Right renal cortex interstitium (tissue), 3 donors: ENCODE measurements at places on chromosomes 3 and 15. TPM values are rescaled to one million over a fixed set of nuclear protein-coding genes. Genes with fewer than 3 reads are reported as not detected.

Gene ADGRG7
- not detected for polyA plus RNA-seq

Gene CHST13
- polyA plus RNA-seq = 3.1 TPM

Gene SLC27A2
- polyA plus RNA-seq = 67.2 TPM

Gene RGMA
- 8.1 TPM for polyA plus RNA-seq

Gene SLC22A14
- 0.44 TPM for polyA plus RNA-seq

Gene ACKR2
- polyA plus RNA-seq = 2.0 TPM

Gene CLDN16
- 40.8 TPM for polyA plus RNA-seq

- no peak for DNase-seq
Observed at GRCh38 chr3:12768579-12769527, 9.8 kb upstream of the TMEM40 start.

DNA sequence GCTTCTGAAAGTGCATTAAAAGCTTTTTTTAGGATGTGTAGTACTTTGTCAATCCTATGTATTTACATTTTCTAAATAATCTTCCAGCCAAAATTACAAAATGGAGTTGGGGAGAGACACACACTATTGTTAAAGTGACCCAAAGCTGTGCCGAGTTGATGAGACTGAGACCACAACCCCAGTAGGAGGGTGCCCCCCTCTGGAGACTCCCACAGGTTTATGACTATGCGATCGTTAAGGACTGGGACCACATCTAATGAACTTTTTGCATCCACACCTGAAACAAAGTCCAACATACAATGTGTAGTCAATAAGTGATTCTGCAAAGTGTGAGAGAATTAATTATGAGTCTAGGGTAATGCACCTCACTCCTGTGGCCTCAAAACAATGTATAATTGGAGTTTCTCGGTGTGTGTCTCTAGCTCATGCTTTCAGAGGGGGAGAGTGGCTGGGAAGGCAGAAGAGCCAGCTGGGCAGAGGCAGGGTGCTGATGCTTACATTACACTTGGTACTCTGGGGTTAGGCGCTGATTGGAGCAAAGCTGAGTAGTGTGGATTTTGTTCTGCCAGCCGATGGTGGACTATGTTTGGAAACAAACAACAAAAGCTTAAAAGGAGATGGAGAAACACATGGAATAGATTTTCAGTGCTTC lies 102.8 kb downstream of the KCNH8 start:
- DNase-seq = no peak

DNA sequence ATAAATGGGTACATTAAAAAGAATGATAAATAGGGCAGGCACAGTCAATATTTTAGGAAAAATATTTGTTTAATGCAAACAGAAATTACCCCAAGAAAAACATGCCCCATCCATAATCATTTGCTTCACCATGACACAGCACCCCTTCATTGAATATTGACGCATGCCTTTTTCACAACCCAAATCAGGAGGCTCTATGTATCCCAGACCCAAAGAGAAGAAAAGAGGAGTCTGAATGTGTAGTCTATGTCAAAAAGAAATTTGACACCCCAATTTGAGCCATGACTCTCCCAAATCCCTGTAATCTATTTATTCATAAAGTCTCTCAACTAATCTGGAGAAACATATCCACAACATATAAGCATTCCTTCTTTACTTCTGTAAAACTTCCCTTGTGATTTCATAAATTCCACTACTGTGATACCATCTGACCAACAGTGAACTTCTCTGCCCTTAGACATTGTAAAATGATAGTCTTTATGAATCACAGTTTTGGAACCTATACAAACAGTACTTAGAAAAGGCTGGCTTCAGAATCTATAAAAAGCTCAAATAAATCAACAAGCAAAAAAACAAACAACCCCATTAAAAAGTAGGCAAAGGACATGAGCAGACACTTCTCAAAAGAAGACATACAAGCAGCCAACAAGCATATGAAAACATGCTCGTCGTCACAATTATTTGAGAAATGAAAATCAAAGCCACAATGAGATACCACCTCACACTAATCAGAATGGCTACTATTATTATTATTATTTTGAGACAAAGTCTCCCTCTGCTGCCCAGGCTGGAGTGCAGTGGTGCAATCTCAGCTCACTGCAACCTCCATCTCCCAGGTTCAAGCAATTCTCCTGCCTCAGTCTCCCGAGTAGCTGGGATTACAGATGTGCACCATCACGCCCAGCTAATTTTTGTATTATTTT lies 53.4 kb upstream of the XRN1 start:
- no peak for DNase-seq

GRCh38 chr15:70098153-70098460 lies 390 bp upstream of the TLE3 start:
- no peak for DNase-seq

DNA sequence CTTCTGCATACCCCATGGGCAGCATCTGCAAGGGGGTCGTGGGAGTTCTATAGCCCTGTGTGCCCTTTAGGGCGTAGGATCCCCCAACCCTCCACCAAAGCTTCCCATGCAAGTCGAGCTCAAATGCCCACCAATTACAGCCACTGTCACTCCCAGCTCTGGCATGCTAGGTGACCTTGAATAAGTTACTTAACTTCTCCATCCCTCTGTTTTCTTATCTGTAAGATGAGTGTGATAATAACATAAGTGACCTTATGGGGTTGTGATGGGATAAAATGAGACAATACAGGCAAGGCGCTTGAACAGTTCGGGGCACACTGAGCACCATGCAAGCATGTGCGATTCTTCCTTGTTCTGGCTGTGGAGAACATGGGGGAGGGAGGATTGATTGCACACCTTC lies 74.8 kb upstream of the POMGNT2 start:
- DNase-seq = no peak

GRCh38 chr15:29518442-29518841 lies 248.8 kb upstream of the NSMCE3 start:
- DNase-seq = no peak

GRCh38 chr15:97929456-97930229 lies 30.9 kb upstream of the ARRDC4 start:
- DNase-seq = no peak

DNA sequence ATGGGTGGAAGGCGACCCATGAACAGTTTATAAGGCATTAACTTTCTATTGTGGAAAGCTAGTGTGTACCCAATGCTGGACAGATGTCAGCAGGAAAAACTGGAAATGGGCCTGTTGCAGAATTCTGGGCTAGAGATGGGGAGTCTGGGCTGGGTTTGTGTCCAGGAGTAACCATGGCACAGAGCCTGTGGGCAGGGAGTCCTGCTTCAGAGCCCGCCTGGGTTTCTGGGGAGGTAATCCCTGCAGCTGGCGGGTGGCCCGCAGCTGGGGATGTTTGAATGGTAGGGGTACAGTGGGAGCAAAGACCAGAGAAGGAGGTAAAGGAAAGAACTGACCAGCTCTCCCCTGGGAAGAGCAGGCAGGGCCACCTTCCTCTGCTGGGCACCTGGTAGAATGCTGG lies 25.7 kb downstream of the ACAA1 start:
- no peak for DNase-seq

DNA sequence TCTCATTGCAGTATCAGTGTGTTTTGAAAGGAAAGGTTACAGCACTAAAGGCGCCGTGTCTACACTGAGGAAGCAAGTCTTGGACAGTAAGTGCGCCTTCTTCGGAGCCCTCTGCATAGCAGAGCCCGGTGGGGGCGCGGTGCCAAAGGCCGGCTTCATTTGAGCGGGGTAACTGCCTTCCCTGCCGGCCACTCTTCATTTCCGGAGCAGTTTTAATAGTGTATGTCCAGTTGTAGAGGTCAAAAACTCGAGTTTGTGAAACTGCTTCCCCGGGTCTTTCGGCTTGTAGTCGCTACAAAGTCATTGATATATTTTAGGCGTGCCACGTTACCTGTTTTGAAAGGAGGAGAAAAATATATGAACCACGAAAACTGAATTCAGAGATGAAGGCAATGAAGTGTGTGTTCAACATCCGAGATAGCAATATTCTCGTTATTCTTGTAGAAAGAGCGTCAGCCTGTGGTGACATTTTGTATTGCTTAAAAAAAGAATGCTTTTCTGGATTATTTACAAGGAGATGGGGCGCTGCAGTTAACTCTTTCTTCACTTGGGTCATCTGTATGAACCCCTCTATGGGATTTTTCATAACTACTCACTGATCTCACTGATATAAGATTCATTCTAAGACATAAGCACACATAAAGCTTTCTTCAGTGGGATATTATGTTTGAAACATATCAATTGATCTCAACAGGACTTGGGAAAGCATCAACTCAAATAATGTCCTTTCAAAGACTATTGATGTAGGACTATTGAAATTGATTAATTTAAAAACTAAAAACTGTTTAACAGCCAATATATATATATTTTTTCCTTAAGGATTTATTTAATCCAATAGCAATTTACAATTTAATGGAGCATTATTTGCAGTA lies 3.0 kb downstream of the ALCAM start:
- DNase-seq = peak; percentile 56

- no peak for DNase-seq
Observed at GRCh38 chr15:38080651-38081275, 146.3 kb downstream of the TMCO5A start.

DNA sequence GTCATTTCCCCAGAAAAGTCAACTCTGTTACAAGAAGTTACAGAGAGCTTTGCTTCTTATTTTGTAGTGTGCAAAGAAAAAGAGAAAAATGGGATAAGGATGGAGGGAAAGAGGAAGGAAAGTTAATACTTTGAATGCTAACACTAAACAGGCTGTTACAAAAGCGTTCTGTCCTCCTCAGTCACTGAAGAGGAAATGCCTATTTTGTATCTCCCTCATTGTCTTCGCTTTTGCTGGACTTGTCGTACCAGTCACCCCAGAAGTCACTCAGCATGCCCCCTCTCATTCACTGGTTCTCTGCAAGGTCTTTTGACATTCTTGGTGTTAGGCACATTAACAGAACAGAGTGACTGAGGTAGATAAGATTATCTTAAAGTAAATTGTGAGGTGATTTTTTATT lies 129.6 kb downstream of the ALCAM start:
- DNase-seq = no peak

DNA sequence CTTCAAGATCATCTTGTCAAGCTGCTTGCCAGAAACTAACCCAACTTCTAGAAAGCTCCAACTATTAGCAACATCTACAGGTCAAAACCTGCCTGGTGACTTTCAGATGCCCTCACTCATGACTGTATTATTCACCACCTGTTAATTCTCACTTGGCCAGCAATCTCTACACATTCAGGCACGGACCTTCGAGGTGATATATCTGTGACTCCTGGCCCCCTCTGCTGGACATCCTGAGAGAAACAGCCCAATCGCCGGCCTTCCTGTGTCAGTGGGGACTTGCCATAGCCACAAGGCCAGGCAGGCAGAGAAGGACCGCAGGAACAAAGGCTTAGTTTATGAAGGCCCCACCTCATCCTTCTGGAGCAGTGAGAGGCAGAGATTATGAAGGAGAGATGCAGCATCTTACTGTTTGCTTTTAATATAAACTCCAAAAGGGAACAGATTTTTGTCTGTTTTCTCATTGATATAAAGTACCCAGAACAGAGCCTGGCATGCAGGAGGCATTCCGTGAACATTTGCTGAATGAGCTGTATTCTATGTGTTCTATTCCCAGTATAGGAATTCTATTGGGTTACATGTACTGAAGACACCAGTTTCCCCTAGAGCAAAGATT lies 24.4 kb upstream of the OCA2 start:
- no peak for DNase-seq

DNA sequence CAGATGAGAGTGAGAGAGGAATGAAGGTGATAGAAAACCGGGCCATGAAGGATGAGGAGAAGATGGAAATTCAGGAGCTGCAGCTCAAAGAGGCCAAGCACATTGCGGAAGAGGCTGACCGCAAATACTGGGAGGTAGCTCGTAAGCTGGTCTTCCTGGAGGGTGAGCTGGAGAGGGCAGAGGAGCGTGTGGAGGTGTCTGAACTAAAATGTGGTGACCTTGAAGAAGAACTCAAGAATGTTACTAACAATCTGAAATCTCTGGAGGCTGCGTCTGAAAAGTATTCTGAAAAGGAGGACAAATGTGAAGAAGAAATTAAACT lies 88.9 kb downstream of the EOMES start:
- no peak for DNase-seq

GRCh38 chr15:27928386-27928785 lies 170.7 kb downstream of the OCA2 start:
- DNase-seq = no peak

DNA sequence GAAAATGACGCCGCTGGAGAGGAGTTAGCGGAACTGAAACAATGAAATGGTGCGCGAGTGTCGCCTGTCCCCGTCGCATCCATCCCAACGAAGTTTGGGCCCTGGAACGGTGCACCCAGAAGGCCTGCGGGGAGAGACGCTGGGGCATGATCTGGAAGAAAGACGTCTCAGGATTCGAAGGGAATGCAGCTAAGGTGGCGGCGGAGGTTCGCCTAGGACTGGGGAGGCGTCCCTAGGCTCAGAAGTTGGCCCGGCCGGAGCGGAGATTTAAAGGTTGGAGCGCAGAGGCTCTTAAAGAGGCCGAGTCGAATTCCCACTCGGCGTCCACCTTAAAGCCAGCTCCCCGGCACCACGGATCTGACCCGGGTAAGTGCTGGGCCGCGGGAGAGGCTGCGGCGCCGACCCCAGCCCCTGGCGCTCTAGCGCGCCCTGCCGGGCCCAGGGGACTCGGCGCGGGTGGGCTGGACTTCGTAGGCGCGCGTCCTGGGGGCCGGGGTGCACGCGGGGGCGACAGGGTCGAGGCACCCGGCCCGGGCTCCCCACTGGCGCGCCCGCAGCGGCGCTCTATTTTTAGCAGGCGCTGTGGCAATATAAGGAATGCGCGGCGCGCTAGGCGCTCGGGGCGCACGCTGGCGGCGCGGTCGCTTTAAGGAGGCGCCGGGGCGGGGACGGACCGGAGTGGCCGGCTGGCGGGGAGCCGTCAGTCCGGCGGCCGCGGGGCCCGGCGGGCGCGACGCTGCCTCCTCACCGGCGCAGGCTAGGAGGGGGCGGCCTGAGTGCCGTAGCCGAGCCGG lies at the start of gene MRAS:
TSS of gene MRAS (plus strand) at position 620 of the 794 bp plus-strand sequence. CDS start 24,305 bp downstream, outside the sequence.
- peak; percentile 54 for DNase-seq
